ENCODE measurements at places on chromosomes 12 and 14.

- no peak for DNase-seq
Observed at GRCh38 chr12:98645572-98646067, 530 bp downstream of the APAF1 start.

GRCh38 chr12:13046964-13047363 is 2.8 kb downstream of the FAM234B start:
- DNase-seq, result no peak

GRCh38 chr14:89833120-89833532 is 121.4 kb downstream of the EFCAB11 start:
- DNase-seq, result no peak

DNA sequence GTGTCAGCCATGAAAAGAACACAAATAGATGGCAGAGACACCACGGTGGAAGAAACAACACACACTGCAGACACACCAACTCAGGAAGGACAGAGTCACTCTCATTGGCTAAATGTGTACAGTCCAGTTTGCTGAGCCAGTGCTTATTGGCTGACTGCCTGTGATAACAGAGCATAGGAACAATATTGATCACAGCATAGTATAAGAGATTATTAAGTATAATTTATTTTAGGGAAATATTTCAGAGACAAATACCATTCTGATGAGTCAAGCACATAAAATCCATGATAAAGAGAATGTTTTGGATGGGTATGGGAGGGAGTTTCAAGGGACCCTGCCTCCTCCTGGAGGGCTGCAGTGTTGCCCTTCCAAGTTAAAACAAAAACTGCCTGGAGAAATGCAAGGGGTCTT is 50.9 kb downstream of the BTG1 start:
- DNase-seq, result no peak

DNA sequence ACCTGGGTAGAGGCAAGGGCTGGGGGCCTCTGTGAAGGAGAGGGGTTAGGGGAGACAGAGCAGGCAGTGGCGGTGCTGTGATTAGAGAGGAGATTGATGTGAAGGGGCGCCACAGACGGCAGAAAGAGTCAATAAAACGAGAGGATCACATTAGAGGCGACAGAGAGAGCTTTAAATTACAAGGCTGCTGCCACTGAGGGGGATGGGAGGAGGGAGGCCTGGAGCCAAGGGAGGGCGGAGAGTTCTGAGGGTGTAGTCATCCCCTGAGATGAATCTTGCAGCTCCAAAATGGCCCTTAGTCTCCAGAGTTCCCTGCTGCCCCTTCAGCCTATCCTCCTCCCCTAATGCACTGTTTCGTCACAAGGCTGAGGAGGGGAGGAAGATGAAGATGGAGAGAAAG is 12.8 kb downstream of the ZFHX2 start:
- no peak for DNase-seq

DNA sequence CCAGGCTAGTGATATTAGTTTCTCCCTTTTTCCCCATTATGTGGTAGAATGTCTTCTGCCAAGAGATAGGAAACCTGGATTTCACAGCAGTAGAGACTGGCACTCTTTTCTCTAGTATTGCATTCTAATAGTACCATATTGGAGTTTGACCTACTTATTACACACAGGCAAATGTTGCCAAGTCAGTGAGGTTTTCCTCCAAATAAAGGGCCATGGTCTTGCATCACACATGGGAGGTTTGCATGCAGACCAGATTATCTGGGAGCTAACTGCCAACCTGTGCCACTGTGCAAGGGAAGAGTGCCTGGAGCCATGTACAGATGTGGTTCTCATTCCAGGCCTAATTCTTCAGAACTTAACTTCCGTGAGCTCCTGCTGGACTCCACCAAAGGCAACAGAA is 113.3 kb downstream of the ANO6 start:
- no peak for DNase-seq

DNA sequence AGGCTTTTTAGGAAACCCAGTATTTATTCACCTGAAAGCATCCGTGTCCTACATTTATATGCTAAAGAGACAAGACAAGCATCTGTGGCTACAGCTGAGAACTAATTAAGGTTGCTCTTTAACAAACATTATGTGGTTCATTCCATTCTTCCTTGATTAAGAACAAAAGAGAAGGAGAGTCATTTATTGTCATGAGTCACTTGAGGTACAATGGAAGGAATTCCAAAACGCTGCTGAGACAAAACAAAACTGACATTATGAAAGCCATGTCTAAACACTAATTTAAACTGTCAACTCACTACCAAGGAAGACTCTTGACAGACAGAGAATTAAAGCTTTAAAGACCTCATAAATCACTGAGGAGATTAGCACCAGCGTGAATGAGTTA is 214.4 kb downstream of the BMP4 start:
- DNase-seq, result no peak

DNA sequence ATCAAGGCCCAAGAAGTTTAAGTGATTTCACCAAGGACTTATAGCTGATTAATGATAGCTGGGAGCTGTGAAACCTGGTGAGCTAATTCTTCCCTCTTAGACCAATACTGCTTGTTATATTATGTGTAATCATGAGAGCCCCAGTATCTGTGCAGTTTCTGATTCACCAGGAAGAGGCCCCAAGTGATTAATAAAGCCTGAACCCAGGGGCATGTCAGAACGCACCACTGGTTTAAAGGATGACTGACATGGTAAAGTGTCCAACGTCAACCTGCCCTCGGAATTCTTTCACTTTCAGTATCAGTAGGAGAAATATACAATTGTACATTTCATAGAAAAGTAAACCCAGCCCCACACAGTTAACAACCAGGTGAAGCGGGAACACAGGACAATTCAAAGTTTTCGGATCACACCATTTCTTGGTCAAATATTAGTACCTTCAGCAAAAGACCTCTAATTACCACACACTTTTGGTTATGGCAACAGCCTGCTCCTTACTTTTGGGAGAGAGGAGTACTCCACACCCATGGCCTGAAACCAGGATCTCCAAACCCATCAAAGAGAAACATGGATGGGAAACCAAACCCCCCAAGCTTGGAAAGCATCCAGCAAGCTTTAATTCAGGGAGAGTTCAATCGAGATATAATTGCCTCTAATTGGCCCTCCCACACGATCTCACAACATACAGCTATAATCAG is 28.5 kb downstream of the TMCC3 start:
- DNase-seq, result no peak

DNA sequence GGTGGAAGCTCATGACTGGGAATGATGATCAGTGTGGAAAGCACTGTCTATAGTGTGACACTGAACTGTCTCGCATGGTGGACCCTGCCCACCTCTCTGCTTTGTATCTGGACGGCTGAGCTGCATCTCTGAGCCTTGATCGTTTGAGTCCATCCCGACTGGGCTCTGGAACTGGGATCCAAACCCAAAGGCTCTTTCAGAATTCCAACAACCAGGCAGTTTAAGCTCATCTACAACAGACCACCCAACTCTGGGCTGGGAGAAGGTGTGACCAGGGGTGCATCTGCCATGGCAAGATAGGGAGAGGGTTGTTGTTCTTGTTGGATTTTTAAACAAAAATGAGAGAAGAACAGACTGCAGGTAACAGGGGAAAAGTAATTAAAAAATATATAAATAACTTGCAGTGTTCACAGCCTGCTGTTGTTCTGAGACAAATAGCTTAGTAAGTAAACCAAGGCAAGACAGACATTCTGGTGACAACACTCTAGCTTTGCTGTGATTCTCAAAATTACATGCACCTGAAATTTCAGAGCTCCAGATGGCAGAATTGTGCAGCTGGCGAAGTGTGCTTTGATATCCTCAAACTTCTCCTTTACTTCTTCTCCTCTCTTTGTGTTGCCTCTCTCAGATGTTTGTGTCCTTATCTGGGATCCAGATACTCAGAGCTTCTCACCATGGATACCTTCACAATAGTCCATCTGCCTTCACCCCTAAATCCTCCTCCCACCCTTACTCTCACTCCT is 209.6 kb downstream of the EMP1 start:
- DNase-seq, result no peak

DNA sequence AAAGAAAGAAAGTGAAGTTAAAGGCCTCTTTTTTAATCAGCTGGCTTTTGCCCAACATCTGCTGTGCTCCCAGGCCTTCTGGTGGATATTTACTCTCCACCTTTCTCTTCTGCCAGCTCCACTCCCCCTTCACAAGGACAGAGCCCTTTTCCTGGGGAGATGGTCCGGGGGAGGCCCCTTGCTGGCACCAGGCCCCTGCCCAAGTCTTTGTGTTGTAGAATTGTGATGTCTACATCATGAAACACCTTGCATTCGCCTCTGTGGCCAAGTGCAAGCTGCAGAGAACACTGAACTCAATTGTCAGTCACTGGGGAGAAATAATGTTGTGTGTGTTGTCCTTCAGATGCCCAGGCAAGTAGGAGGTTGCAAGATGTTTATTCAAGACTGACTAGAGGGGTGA is 150.3 kb downstream of the DPF3 start:
- no peak for DNase-seq

GRCh38 chr12:131141514-131141913 is 187.8 kb downstream of the ADGRD1 start:
- DNase-seq, result no peak

- DNase-seq, result no peak
Observed at GRCh38 chr12:29530436-29530835, 33.0 kb upstream of the OVCH1 start.

DNA sequence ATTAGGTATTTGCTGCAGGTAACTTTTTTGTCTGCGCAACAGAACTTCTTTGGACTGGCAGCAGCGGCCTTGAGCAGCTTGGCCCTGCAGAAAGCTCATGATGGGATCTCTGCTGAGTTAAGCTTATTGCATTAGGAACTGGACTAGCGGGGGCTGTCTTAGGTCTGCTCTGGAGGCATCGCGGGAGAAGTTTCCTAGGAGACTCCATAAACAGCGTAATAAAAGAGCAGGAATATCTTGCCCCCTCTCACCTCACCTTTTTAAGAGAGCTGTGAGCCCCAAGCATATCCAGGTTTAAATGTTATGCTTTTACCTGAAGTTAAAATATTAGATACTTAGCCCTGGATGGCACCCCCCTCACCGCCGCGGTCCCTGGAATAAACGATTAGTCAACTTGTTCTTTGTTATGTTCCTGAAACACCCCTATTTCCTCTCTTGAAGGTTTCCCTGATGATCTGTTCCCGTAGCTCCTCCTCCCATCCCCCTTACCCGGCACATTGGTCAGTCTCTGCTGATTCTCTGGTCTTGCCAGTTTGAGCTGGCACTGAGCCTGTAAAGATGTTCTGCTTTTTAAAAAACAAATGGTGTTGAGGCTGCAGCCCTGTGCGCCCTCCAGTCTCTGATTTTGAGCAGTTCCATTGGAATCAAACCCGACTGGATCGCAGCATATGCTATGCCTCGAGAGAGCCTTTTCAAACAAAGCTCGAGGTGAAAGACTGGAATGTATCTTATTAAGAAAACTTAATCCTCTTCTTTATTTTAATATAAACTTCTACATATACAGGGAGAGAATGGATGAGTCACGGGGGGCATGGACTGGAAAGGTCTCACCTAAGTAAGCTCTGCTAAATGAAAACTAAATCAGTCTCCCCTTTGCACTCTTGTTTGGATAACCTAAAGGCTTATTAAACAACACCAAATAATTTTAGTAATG is 1.9 kb downstream of the MLXIP start:
- no peak for DNase-seq

GRCh38 chr12:44972746-44973421 is 78.0 kb downstream of the DBX2 start:
- no peak for DNase-seq

- no peak for DNase-seq
Observed at GRCh38 chr12:94100211-94100627, 48.2 kb upstream of the PLXNC1 start.

- no peak for DNase-seq
Observed at GRCh38 chr14:99176156-99176945, 95.6 kb downstream of the BCL11B start.

DNA sequence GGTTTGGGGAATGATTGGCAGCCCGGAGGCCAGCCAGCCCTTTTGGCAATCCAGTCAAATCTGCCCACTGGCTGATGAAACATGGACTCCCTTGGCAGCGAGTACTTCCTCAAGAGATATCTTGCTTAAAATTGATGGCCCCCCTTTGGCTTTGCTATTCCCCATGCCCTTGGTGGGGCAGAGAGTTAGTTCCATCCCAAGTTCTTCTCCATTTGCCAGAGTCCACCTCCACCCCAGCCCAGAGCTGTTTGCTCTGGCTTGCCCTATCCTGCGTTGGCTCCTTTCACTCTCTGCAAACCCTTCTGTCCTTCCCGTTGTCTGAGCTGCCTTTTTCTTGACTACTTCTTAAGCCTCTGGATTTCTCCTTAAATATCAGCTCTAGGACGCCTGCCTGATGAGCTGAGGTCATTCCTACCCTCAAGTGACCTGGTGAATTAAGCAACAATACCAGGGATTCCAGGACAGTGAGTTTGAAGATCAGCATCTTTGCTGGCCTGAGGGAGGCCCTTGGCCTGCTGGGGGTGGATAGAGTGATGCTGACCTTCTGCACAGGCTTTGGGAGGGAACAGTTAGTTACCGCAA is 212.0 kb downstream of the CACNA1C start:
- no peak for DNase-seq

DNA sequence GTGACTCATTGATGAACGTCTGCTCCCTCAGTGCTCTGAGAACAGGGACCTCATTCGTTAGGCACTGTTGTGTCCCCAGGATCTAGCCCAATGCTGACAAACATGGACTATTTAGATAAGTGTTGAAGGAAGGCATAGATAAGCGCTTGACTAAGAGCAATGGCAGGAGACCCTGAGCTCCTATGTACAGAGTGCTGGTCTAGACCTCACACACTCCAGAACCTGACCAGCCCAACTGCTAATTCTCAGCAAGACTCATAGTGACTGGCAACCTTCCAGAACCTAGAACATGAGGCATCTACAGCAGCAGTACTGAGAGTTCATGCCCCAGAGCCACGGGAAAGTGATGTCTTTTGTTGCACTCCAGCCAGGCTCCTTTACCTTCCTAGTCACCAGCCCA is 69.2 kb downstream of the CRACR2A start:
- DNase-seq, result no peak

- no peak for DNase-seq
Observed at GRCh38 chr14:65943150-65943549, 530.6 kb downstream of the FUT8 start.

DNA sequence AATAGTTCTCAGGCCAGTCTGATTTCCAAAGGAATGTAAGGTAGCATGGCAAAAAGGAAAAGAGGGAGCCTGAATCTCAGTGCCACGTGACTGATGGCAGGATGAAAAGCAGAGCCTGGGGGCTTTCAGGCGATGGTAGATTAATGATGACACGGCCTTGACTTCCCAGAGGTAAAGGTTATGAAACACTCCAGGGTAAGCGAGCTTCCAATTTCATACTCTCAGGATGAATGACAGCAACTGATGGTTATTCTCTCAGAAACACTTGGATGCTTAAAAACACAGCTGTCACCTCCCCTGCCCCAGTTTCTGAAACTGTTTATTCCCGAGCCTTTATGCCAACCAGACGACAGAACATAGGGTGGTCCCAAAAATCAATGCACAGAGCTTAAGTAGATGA is 28.8 kb downstream of the GDF11 start:
- no peak for DNase-seq

GRCh38 chr12:110170535-110171185 is 46.5 kb downstream of the IFT81 start:
- no peak for DNase-seq
